ENCODE measurements at places on chromosomes 16 and 17.

- no peak for DNase-seq
Measured at GRCh38 chr17:64941761-64942160, 22.5 kb upstream of the LRRC37A3 start.

DNA sequence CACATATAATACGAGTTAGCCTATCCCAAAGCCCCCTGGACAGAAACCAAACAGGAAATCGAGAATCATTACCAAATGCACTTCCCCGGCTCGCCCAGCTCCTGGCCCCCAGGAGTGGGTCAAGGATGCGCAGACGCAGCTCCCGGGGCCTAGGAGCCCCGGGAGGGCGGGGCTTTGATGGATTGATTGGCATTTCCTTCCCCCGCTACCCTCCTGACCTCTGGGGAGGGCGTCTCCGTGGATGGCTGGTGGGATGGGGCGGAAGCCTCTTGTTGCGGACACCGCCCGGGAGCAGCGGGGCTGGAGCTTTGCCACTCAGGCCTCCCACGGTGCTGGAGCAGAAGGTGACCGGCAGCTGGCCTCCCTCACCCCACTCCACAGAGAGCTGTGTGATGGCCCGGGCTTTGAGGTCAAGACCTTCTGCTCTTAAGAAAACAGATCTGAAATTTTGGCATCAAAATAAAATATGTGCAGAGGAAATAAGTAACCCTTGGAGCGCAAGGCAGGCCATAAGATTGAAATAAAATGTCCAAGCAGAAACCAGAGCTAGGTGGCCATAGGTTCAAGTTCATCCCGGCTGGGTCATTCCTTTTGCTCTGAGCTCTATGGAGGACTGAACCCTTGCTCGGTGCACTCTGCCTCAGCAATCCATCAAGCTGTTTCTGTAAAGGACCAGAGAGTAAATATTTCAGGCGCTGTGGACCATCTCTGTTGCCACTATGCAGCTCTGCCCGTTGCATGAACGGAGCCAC lies 262.3 kb downstream of the SOX9 start:
- DNase-seq: no peak

- no peak for DNase-seq
Measured at GRCh38 chr16:8907096-8907495, 24.9 kb downstream of the LITAFD start.

- DNase-seq: no peak
Measured at GRCh38 chr17:46117117-46117516, 76.1 kb downstream of the KANSL1 start.

DNA sequence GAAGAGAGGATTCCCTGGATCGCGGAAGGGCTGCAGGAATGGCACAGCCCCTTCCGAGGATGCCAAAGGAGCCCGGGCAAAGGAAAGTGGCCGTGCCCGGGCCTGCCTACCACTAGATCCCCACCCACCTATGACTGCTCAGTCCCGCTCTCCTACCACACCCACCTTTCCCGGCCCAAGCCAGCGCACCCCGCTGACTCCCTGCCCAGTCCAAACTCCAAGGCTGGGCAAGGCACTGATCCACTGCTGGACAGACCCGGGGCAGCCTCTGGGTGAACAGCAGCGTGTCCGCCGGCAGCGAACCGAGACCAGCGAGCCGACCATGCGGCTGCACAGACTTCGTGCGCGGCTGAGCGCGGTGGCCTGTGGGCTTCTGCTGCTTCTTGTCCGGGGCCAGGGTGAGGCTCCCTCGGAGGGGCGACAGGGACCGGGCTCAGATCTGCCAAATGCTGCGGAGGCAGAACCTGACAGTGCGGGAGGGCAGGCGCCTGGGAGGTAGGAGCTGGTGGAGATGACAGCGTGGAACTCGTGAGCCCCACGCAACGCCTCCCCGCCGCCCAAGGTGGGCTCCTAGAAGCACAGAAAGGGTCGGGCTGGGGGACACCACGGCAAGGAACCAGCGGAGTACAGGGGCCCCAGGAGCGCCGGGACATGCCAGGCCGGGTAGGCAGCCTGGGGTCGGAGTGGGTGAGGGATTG lies at the start of gene CES2:
TSS of gene CES2 (plus strand) at position 203 of the 698 bp plus-strand sequence. CDS start at position 323, 120 bp downstream.
- no peak for DNase-seq

GRCh38 chr17:78484271-78485246 lies 92.6 kb downstream of the DNAH17 start:
- DNase-seq: no peak

DNA sequence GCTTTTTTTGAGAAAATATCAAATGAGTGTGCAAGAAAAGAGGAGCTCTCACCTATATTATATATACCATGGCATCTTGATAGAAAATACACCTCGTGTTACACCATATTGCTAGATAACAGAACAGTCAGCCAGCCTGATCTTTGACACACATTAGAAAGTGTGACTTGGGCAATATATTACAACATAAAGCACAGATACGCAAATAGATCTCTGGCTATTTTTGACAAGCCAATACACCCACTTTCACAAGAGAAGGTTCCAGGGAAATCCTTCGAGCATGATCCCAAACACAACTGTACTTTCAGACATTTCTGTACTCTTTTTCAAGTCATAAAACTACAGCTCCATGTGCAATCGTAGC lies 9.4 kb downstream of the GGA2 start:
- DNase-seq: no peak

GRCh38 chr16:29653471-29653870 lies 9.6 kb upstream of the SPN start:
- no peak for DNase-seq

- DNase-seq: no peak
Measured at GRCh38 chr17:80474231-80474960, 2.0 kb downstream of the NPTX1 start.

- DNase-seq: no peak
Measured at GRCh38 chr16:14524979-14525378, 105.1 kb downstream of the PARN start.

DNA sequence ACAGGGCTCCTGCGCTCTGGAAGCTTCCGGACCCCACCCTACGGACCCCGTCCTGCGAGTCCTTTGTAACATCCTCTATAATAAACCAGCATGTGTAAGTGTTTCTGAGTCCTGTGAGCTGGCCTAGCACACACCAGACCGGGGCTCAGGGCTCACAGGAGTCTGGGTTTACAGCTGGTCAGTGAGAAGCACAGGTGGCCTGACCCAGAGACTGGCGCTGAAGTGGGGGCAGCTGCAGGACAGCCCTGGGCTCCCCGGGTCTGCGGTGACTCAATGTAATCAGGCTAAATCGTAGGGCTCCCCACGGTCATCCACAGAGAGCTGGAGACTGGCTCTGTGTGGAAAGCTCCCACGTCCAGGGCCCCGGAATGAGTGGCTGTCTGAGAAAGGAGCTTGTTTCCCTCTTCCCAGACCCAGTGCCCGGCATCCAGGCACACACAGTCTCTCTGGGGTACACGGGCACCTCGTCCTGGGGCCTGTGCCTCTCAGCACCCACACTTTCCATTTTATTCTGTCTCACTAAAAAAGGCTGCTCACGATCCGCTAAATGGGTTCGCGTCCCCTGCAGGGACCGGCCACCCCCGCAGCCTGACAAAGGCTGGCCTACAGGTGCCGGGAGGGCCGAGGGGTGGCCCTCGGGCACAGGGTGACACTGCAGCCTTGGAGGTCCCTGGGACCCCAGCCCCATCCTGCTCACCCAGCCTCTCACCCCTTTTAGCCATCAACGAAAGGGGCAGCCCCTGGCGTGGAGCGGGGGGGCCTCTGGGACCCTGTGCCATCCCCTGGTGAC lies 18.9 kb upstream of the CBFA2T3 start:
- DNase-seq: no peak

DNA sequence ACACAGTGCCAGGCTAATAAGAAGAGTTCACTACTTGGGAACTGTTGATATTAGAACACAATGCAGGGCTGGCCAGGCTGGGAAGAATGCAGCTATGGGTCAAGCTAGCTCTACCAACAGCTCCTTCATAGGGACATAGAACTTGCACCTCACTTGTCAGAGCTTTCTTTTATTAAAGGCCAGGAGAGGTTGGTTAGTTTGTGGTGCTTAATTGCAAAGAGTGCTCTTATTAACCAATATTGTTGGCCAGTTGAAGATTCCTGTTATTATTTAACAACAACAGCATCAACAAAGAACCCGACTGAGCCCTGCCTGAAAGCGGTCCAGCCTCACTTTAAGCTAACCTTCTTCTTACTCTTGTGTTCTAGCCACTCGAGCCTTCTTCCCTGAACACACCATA lies 43.4 kb upstream of the ANKFN1 start:
- no peak for DNase-seq

- no peak for DNase-seq
Measured at GRCh38 chr16:78745108-78746019, 645.9 kb downstream of the WWOX start.

- no peak for DNase-seq
Measured at GRCh38 chr17:5122586-5123342, 6.9 kb downstream of the USP6 start.

DNA sequence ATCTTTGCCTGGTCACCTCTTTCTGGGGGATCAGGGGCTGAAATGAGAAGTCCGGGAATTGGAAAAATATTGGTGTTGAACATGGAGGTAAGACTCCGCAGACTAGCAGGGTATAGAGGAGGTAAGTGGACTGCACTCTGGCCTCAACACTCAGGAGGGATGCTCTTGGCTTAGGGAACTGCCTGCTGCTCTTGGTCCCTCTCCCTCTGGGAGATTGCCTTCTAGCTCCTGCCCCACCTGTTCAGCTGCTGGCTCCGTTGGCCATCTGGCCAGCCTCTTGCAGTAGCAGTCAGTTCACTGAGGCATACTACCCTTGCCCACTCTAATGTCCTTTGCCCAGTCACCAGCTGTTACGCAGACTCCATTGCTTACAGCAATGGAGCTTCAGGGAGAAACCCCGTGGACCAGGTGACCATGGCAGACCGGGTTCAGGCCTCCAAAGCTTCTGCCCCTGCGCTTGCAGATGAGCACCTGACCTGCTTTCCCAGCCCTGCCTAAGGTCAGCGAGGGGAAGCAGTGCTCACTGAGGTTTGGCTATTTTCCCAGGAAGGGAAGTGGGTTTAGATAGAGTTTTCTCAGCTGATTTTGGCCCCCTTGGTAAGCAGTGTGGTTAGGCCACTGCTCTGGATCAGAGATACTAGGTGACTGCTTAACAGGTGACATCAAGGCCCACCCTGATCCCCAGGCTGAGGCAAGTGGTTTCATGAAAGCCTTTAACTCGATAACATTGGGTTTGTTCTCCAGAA lies 11.9 kb downstream of the CDK5RAP3 start:
- DNase-seq: no peak

DNA sequence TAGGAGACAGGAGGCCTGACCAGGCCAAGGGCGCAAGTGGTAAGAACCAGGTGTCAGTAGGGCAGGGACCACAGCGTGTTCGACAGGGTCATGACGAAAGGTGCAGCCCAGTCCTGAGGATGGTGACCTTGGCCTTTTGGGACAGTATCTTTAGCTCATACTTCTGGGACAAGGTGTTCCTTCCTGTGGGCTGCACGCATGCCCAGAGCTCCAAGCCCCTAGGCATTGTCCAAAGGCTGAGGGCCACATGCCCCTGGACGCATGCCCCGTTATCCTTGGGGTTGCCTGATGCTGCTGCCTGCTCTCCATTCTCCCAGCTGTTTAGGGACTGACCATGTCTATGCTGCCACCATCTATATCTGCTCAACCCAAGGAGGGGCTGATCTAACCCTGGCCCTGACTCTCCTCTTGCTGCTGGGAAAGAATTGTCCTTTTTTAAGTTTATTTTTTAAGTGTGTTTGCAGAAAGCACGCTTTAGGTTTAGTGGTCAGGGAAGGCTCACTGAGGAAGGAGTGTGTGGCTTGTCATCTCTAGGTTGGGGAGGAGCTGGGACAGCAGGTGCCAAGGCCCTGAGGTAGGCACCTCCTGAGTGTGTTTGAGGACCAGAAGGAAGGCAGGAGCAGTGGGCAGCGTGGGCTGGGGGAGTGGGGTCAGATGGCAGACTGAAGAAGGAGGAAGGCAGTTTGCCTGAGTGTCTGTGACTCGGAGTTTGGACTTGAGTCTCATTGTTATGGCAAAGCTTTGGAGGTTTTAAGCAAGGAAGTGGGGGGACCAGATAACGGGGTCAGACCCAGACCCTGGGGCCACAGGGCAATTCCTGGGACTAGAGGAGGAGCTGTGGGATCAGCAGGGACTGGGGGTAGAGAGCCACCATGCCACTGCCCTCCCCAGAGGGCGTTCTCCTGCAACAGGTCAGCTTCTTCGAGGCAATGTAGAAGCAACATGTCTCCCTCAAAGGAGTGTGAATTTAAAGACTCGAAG lies 15.1 kb upstream of the CBX4 start:
- no peak for DNase-seq

DNA sequence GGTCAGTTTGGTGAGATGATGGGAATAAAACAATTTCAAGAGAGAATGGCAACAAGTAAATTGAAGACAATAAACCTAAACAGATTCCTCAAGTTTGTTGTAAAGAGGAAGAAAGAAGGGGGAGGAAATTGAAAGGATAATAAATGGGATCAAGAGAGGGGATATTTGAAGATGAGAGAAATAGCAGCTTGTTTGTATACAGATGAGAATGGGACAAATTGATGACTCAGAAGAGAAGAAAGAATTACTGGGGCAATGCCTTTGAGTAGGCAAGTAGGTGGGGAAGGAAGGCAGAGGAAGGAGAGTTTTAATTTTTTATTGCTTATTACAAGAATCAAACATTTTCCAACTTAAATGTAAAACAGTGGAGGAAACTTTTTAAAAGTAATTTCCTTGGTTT lies 98.3 kb downstream of the CHD9 start:
- DNase-seq: no peak

GRCh38 chr17:27494192-27495091 lies 38.2 kb downstream of the KSR1 start:
- no peak for DNase-seq

DNA sequence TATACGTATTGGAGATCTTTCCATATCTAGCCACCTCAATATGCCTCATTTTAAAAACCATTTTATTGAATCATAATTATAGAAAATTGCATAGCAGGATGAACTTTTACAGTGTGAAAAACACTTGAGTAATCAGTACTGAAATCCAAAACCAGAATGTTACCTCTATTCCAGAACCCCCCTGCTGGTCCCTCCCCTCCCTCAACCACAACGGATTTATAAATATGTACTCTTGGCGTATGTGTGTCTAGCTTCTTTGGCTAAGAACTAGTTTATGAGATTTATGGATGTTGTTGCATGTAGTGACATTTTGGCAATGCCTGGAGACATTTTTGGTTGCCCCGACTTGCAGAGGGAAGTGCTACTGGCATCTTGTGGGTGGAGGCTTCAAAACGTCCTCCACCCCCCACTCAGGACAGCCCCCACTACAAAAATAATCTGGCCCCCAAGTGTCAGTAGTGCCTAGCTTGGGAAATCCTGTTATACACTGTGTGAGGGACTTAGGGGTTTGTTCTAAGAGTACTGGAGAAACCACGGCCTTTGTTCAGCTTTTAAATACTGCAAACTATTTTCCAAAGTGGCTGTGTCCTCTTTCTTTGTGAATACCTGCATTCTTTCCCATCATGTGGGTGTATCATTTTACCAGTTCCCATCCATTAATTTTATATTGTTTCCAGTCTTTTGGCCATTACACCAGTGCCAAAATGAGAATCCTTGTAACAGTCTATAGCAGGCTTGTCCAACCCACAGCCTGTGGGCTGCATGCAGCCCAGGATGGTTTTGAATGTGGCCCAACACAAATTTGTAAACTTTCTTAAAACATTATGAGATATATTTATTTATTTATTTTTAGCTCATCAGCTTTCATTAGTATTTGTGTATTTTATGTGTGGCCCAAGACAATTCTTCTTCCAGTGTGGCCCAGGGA lies 23.7 kb downstream of the ITPRIPL2 start:
- DNase-seq: no peak
